ENCODE measurements at places on chromosomes 1 and 21.

DNA sequence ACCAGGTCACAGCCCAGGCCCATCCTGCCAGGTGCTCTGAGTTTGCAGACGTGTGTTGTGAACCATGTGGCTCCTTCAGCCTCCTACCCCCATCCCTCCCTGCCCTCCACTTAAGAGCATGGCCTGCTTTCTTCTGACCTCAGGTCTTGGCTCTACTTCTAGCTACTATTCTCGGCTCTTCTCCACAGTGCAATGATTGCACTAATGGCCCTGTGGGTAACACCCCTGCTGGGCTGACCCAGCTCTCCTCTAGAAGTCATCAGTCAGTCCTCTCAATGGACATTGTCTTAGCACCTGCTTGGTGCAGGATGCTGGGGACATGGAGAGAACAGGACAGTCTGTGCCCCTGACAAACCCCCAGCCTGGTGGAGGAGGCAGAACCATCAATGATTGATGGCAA is 22.2 kb upstream of the IFFO2 start:
- no peak for DNase-seq

GRCh38 chr1:54384471-54384870 is 21.7 kb downstream of the SSBP3 start:
- no peak for DNase-seq

DNA sequence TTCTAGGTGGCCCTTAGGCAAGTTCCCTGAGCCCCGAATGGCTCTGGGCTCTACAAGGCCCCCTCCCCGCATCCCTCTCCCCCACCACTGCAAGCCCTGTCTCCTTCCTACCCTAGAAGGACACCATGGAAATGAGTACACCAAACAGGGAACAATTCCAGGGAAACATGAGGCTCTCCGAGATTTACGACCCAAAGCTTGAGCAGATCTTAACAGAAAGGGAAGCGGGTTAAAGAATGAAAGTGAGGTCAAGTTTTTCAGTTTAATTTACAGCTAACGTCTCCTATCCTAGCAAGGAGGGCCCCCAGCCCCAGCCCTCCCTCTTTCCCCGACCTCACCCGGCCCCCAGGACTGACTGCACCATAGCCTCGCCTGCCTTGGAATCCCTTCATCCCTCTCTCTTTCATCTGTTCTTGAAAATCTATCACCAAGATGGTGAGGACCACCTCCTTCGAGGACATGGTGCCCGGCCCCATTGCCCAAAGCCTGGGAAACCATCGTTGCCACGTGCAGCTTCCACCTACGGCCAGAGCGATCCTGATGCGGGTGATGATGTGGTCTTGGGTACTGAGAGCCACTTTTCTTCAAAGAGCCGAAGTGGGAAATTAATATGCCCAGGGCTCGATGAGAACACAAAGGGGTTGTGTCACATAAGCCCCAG is 30.5 kb downstream of the SIM2 start:
- no peak for DNase-seq

DNA sequence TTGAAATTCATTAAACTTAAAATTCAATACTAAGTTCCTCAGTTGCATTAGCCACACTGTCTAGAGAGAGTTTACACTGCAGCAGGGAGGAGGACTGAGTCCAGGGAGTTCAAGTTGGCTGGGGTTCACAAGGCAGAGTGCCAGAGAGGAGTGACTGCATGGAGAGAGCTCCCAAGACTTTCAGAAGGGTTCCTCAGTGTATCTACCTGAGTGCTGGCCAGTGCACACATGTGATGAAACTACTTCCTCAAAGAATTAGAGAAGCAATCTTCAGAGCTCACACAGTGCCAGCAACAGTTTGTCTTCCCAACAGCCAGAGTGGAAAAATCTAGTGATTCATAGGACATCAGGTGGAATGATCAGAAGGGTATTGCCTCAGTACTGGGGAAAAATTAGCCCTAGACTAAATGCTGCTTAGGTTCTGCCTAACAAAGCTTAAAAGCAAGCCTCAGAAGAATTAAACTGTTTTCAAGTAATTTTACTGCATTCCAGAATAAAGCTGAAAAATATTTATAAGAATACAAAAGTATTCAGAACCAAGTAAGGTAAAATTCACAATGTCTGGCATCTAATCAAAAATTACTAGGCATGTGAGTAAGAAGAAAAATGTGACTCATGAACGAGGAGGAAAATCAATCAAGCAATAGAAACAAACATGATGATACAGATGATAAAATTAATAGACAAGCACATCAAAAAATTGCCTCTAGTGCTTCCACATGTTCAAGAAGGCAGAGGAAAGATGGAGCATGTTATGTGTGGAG is 10.4 kb upstream of the WNT3A start:
- no peak for DNase-seq

DNA sequence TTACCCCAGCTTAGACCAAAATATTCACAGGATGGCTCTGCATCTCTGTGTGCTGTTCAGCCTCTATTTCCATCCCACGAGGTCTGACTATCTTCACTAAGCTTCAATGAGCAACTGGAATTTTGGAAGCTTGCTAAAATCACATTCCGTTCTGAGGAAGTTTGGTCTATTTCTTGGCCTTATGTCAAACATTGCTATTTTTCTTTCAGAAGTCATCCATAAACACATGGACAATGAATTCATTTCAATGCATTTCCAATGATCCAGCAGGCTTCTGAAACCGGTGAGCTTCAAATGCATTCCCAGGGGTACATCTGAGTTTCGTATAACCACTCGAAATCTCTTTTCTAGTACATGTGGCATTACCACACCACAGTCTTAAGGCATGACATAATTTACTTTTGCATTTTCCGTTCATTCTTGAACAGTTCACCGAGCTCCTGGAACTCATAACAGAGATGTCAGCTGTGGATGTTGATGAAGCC is 294.1 kb upstream of the KAZN start:
- DNase-seq: no peak

- no peak for DNase-seq
Observed at GRCh38 chr1:38444770-38445442, 398.3 kb upstream of the POU3F1 start.

DNA sequence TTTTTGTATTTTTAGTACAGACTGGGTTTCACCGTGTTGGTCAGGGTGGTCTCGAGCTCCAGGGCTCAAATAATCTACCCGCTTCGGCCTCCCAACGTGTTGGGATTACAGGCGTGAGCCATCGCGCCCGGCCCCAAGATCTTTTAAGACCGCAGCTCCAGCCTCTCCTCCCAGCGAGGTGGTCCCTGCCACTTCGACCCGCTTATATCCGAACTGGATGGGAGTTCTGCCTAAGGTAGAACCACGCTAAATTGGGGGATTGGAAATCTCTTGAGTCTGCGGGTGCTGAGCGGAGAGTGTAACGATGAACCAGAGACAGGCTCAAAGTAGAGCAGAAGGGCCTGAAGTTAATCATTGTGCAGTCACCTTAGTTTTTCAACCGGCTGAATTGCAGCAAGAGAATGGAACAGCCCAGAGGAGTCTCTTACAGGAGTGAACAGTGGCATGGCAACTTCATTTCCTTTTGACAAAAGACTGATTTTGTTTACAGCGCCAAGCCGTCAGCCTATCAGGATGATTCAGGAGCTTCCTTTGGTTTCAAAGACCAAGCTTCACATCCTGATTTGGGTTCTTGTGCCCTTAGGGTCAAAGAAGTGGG is 726 bp upstream of the CYB5R1 start:
- peak; percentile 4 for DNase-seq

GRCh38 chr1:119226321-119226720 is 85.9 kb upstream of the WARS2 start:
- no peak for DNase-seq

- DNase-seq: peak; percentile 77
Observed at GRCh38 chr1:85109475-85109874, 61.2 kb upstream of the MCOLN3 start.

Measured in EH (cell line).